NCI-H526 (cell line): ENCODE measurements at places on chromosomes 1 and 21.
A peak's percentile ranks its signal among the peaks of the same experiment; 100 is the strongest.

- no peak for DNase-seq
These were observed 11.0 kb upstream of the TFF1 start for GRCh38 chr21:42377211-42377950.

GRCh38 chr1:108152782-108153222 is 47.3 kb downstream of the SLC25A24 start:
- DNase-seq, result no peak

DNA sequence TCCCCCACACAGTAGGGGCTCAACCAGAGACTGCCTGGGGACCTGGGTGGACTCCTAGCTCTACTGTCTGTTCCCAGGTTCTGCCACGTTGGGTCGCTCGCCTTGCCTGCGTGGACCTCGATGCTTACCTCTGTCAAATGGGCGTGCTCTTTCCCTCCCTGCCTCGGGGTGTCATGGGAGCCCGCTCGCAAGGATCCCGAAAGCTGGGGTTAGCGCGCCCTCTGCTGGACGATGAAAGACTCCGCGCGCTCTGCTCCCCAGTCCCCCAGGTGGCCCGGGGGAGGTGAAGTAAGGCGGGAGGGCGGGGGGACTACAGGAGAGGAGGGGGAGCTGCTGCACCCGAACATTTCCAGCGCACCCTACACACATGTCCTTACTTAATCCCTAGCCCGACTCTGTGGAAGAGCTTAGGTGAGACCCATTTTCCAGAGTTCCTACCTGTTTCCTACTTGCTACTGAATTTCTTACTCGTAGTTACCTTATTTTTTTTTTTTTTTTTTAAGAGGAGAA is 2.3 kb upstream of the BSND start:
- DNase-seq, result peak; percentile 51

- no peak for DNase-seq
These were observed 3.2 kb downstream of the FBXO2 start for GRCh38 chr1:11651017-11651416.

DNA sequence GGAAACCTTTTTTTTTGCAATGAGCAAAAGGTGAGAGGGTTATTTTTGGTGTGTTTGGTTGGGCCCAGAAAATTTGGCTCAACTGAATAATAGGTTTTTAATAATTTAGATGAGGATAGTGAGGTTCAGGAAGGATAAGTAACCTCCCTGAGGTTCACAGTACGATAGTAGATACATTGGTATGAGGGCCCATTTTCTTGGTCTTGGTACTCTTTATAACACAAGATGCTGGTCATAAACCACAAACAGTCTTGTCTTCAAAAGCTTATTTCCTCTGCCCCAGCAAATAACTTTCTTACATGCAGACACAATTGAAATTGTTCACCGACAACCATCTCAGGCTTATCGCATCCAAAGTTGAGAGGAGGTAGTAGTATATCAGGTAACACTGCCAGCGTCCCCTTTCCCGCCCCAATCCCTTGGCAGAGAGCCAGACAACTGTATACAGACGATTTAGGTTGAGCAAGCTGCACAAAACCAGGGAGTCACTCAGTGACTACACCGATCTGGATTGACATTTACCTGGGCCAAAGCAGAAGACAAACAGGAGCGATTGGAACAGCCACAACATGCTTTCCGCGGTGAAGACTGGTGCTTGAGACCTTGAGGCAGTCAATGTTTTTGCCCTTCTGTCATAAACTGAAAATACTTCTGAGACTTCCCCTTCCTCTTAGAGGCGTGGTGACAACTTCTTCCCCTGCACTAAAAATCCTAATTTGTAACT is at the start of gene SLAMF6:
Gene SLAMF6 (minus strand): TSS at position 634 of the 724 bp plus-strand sequence. CDS start 63 bp downstream, at position 571.
- no peak for DNase-seq

- peak; percentile 4 for DNase-seq
These were observed 34.0 kb upstream of the HUNK start for GRCh38 chr21:31838586-31839355.

DNA sequence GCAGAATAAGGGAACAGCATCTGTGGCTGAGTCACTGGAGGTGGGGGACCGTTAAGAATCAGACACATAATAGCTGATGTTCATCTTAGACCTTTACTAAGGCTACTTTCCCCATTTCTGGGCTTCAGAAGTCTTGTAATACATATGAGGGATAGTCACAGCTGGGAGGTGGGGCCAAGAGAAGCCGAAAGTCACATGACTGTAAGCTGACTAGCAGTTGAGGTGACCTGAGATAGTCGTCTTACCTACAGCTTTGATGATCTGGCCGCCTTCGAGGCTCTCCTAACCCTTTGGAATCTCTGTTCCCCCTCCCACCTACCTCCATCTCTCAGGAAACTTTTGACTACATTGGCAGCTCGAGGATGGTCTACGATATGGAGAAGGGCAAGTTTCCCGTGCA is 9.4 kb downstream of the NCSTN start:
- DNase-seq, result no peak

GRCh38 chr21:41557884-41558283 is 49.9 kb upstream of the TMPRSS2 start:
- no peak for DNase-seq

DNA sequence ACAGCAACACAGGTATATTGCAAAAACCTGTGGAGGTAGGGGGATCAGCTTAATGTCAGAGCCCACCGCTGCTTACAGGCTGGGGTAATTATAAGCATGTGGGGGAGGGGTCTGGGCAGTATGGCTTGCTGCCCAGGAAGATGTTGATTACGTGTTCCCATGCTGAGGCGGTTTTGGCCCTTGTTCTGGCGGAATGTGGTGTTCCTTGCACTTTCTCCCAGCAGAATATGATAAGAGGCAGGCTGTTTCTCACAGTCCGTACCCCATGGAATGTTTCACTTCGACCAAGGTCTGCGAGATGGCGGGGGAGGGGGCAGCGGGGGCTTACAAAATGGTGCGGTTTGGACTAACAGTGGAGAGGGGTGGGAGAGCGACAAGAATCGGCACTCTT is 9.8 kb upstream of the HPCAL4 start:
- DNase-seq, result no peak
